ENCODE measurements at places on chromosomes 1 and 21. TPM values are rescaled to one million over a fixed set of nuclear protein-coding genes. Genes with fewer than 3 reads are reported as not detected.

- no peak for DNase-seq
These were observed 7.2 kb upstream of the S100A8 start for GRCh38 chr1:153397924-153398651.

GRCh38 chr1:119006406-119007279, 18.5 kb upstream of the TBX15 start:
- no peak for DNase-seq

GRCh38 chr1:9280015-9280860, 12.5 kb upstream of the SPSB1 start:
- peak; percentile 91 for DNase-seq

GRCh38 chr1:242524571-242525359, at the start of gene PLD5:
Gene PLD5 (minus strand): TSS chr1:242524697.
- DNase-seq, result peak; percentile 7

DNA sequence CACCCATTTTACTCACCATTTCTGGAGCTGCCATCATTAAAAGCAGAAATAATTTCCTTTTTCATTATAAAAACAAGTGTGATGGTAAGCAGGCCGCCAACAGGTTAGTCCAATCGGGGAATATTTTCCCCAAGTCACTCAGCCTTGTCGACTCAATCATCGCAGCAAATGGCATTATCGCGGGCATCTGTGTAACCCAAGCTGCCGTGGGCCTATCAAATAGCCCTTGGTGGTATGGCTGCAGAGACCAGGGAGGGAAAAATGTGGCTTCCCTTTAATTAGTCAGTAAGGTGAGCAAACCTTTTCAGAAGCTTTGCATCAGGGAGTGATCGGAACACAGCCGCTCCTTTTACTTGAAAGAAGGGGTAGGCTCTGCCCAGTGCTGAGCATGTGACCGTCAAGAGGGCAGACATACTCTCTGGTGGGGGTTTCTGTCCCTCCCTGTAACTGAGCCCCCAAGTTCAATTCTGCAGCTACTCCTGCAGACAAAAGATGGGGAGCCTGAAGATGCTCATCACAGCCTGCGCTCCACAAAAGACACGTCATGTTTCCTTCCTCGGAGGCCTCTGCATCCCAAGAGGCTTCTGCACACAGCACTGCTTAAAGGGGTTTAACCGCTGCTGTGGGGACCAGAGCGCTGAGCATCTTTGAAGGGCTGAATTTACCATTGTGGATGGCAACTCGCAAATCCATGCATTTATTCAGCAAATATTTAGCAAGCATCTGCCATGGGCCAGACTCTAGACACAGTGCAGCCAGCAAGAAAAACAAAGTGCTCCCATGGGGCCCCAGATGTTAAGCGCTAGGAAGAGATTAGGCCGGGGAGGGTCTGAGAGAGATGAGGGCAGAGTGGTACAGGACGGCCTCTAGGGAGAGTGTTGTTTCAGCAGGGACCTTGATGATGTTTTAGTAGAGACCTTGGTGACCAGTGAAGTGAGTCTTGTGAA, 1.2 kb upstream of the TMPRSS3 start:
- no peak for DNase-seq

- peak; percentile 85 for DNase-seq
These were observed 49.2 kb upstream of the C1orf198 start for GRCh38 chr1:230917284-230918135.

- no peak for DNase-seq
These were observed 46.7 kb downstream of the EPS15 start for GRCh38 chr1:51472359-51472758.

DNA sequence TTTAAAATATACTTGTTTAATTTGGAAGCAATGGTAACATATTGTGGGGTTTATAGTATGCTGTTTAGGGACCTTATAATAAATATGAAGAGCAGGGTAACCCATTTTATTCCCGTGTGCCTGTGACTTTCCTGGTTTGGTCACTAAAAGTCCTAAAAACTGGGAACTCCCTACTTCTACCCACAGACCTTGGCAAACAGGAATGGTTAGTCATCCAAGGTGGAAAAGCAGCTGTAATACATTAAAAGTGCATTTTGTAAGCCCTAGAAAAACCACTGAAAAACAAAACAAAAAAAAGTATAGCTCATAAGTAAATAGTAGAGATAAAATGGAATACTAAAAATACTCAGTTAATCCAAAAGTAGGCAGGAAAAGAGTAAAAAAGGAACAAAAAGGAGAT, 538.9 kb downstream of the LMO4 start:
- DNase-seq, result no peak

- no peak for DNase-seq
These were observed 23.3 kb downstream of the SH3BP5L start for GRCh38 chr1:248802454-248802853.

- peak; percentile 98 for DNase-seq
These were observed 568 bp upstream of the SKI start for GRCh38 chr1:2227346-2228156.

GRCh38 chr1:106836708-106837107, 219.8 kb upstream of the PRMT6 start:
- no peak for DNase-seq

GRCh38 chr1:20430355-20431175, 55.4 kb downstream of the CAMK2N1 start:
- peak; percentile 73 for DNase-seq

- DNase-seq, result peak; percentile 54
These were observed 543 bp downstream of the ABCB10 start for GRCh38 chr1:229557913-229558414.

- DNase-seq, result no peak
These were observed 314.0 kb downstream of the LMO4 start for GRCh38 chr1:87642581-87643221.

DNA sequence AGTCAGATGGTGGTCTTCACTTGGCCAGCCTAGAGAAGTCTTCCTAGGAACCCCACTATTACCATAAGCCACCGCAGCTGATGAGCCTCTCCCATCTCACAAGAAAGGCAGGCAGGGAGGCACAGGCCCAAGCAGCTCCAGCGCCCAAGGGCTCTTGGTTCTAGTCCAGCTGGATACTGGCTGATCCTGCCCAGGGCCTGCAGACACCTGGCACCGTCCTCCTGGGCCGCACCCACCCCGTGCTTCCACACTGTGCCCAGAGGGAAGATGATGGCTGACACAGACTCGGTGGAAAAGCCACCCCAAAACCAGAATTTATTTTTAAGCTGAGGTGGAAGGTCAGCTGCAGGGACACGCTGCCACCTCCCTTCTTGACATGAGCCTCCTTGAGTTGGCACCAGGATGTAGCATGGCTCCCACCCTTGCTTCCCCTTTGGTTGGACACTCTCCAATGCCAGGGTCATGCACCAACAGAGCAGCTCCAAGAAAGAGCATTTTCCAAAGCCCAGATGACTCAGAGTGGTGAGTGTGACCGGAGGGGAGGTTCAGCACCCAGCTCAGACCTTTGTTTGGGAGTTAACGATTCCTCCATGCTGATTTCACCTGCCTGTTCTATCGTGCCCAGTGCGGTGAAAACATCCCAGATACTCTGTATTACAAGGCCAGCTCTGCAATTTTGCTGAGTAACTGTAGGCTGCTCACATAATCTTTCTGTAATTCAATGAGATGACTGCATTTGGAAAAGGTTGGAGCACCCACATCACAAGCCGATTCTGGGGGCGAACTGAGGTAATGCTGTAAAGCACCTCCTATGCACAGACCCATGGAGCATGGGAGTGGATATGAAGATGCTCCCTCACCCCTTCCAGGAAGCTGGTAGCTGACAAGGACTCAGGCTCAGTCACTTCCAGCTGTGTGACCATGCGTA, 63.1 kb upstream of the SLC2A1 start:
- no peak for DNase-seq

GRCh38 chr21:15034126-15034853, 30.5 kb downstream of the NRIP1 start:
- no peak for DNase-seq

GRCh38 chr21:26637201-26637745, 64.2 kb upstream of the CYYR1 start:
- DNase-seq, result no peak

- DNase-seq, result no peak
These were observed 37.5 kb downstream of the LRRC3 start for GRCh38 chr21:44492567-44493385.

DNA sequence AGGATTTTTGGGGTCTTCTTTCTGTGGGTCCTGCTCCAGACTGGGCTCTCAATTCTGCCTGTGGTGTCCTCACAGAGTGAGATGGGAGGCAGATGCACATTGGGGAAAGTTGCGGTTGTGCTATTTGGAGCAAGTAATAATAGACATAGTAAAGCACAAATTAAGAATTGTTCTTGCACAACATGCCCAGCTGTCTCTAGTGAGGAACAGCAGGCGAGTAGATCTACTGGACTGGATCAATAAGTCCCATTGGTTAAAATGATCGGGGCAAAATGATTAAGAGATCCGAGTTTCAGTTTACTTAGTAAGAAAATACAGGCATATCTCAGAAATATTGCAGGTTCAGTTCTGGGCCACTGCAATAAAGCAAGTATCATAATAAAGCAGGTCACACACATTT, 448.3 kb upstream of the PROX1 start:
- DNase-seq, result no peak

- no peak for DNase-seq
These were observed 166.4 kb downstream of the PSMG1 start for GRCh38 chr21:39016740-39017315.

GRCh38 chr1:183590244-183591191, at the start of gene NCF2:
Gene NCF2 (minus strand): TSS chr1:183590459. CDS start chr1:183590329, 130 bp downstream.
- peak; percentile 74 for DNase-seq

- no peak for DNase-seq
These were observed 22.3 kb upstream of the PTGFR start for GRCh38 chr1:78468521-78468920.

- no peak for DNase-seq
These were observed 139.5 kb upstream of the SAMSN1 start for GRCh38 chr21:14685568-14685967.

GRCh38 chr1:94299627-94300553, 62.5 kb upstream of the ARHGAP29 start:
- DNase-seq, result no peak

DNA sequence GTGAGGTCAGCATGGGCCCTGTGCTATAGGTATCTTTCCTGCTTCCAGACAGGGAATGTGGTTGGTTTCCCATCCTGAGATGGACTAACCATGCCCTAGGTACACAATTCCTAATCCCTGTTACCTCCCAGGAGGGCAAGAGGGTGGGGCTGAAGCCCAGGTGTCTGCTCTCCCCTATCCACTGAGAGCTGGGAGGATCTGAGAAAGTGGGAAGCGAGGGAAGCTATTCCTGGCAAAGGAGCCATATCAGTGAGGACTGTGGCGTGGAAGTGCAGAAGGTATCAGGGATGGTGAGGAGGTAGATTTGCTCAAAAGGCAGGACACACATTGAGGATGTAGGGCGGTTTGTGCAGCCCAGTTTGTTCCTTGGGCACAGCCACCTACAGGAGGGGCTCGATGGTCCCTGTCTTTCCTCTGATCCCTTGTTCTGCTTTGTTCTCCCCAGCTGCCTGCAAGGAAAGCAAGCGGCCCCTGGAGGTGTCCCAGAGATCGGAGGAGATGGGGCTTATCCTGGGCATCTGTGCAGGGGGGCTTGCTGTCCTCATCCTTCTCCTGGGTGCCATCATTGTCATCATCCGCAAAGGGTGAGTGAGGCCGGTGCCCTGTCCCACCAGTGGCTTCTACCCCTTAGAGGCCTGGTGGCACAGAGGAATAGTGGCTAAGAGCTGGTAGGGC, 48.1 kb downstream of the PTPRU start:
- no peak for DNase-seq

GRCh38 chr1:7674972-7675371, 96.1 kb upstream of the VAMP3 start:
- DNase-seq, result no peak

Gene PFKFB2
- total RNA-seq, result 3.5 TPM

Gene CROCC
- 18.4 TPM for total RNA-seq

Gene KLF17
- not detected for total RNA-seq

Gene HIVEP3
- 39.6 TPM for total RNA-seq

Gene PPFIA4
- total RNA-seq, result 51.2 TPM

Gene HSPG2
- total RNA-seq, result 19.6 TPM

Gene DDX20
- 13.5 TPM for total RNA-seq

Gene CD101
- 0.60 TPM for total RNA-seq

Gene SYT6
- total RNA-seq, result not detected

Gene RGS18
- not detected for total RNA-seq

Gene PROX1
- 0.14 TPM for total RNA-seq

Gene RGS21
- not detected for total RNA-seq

Gene RPTN
- total RNA-seq, result not detected

Gene OR10J5
- not detected for total RNA-seq

Gene RNASEL
- 3.7 TPM for total RNA-seq

All from activated CD4-positive, alpha-beta T cell treated with anti-CD3 and anti-CD28 coated beads for 36 hours (primary cell).